ENCODE measurements at places on chromosomes 7 and 10. TPM values are rescaled to one million over a fixed set of nuclear protein-coding genes. Genes with fewer than 3 reads are reported as not detected.

Gene BMS1
- polyA plus RNA-seq: 23.5 TPM

Gene MEPCE
- 38.2 TPM for polyA plus RNA-seq

Gene SAP25
- 0.37 TPM for polyA plus RNA-seq

Gene SDK1
- polyA plus RNA-seq: 0.29 TPM

Gene BUD31
- 105 TPM for polyA plus RNA-seq

Gene DMTF1
- polyA plus RNA-seq: 37.3 TPM

Gene GPR37
- 0.57 TPM for polyA plus RNA-seq

Gene TMEM184A
- 14.3 TPM for polyA plus RNA-seq

Gene PROSER2
- 14.2 TPM for polyA plus RNA-seq

Gene VAX1
- polyA plus RNA-seq: 0.68 TPM

All from A549 (cell line).